NCI-H1105 (cell line): ENCODE measurements at places on chromosomes 16 and 17.

GRCh38 chr17:77429969-77430752 is 289.4 kb downstream of the SEC14L1 start:
- no peak for DNase-seq

DNA sequence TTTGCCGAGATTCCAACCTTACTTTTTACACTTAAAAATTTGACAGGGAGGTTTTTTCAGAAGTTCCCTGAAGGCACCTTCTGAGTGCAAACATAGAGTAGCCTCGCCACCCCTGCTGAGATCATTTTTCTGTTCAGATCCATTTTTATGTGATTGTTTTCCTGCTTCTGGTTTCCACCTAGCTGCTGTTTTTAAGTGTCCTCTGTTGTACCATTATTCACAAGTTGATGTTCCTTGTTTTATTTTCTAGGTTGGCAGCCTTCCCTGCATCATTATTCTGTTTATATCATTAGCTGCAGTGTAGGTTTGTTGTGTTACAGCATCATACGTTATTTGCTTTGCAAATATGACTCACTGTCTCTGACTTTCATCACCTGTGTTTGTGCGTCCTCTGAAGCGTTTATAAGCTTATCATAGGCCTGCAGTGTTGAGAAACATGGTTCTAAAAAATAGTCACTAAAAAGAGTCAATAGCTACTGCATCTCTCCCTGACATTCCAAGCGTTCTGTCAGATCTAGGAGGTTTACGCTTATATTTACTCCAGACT is 116.9 kb upstream of the CLEC3A start:
- peak; percentile 20 for DNase-seq

GRCh38 chr17:62981933-62982332 is 15.9 kb downstream of the TANC2 start:
- no peak for DNase-seq

GRCh38 chr17:55090079-55090492 is 121.5 kb downstream of the STXBP4 start:
- DNase-seq: no peak

DNA sequence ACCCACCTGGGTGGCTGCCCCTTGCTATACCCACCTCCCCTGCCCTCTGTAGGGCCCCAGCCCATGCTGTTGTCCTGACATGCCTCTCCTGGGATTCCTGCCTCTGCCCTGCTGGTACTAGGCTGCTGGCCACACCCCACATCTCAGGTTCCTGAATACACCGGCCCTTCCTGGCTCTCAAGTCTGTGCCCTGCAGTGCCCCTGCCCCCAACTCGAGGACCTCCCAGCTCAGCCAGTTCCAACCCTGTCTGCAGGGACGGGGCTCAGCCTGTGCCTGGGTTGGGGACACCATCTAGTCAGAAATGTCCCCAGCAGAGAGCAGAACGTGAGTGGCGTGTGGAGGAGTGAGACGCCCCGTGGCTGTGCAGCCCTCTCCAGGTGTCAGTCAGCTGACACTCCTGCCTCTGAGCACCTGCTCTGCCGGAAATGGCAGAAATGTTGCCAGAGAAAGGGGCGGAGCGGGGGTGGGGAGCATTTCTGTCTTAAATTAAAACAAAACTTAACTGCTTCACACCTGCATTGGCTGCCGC is 28.7 kb downstream of the ACSF3 start:
- DNase-seq: peak; percentile 51

- DNase-seq: no peak
Measured at GRCh38 chr17:55833306-55833705, 82.5 kb downstream of the PCTP start.

- no peak for DNase-seq
Measured at GRCh38 chr17:40615841-40616476, 31.7 kb downstream of the SMARCE1 start.
